ENCODE measurements at places on chromosomes 11 and 22. TPM values are rescaled to one million over a fixed set of nuclear protein-coding genes. Genes with fewer than 3 reads are reported as not detected.

The GALNT18 gene
- 68.0 TPM for total RNA-seq

The BRSK2 gene
- 0.51 TPM for total RNA-seq

The FRMD8 gene
- total RNA-seq = 18.5 TPM

The PAFAH1B2 gene
- 73.1 TPM for total RNA-seq

The LGALS12 gene
- total RNA-seq = 0.43 TPM

- no peaks in the 10 kb centered on the region for H3K27me3 ChIP-seq
- H3K27ac ChIP-seq = no peak overlapping the region
- DNase-seq = no peak
These were observed 82.3 kb upstream of the PHOX2A start for GRCh38 chr11:72326151-72326848.

DNA sequence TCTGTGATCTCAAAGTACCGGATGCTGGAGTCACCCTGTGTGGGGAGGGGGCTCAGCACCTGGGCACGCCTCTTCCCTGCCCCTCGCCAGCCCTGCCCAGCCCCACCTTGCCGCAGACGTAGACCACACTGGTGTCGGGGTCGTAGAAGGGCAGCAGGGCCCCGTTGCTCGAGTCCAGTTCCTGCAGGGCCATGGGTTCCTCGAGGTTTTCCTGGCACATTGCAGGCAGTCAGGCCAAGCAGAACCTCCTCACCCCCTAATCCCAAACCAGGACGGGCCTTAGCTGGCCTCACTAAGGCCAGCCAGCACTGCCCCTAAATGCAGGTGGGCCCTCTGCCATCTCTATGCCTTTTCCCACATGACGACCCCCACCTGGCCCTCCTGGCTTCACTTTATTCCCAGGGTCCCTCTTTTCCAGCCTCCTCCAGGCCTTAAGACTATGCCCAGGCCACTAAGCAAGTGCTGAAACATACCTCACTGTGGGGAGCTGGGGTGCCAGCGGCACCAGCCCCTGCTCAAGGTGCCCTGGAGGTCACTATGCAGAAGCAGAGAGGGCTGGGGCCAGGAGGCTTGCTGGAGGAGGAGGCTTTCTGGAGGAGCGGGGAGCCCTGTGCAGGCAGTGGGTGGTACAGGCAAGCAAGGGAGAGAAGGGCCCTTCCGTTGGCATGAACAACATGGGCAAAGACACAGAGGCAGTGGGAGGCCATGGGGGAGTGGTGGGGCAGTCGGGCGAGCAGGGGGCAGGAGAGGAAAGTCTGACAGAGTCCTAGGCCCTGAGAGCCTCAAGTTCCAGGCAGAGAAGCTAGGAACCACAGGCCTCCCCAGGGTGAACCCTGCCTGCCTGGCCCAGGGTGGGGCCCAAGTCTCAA is 2.8 kb downstream of the CORO1B start:
- no peaks in the 10 kb centered on the region for H3K27me3 ChIP-seq
- no peak overlapping the region for H3K4me3 ChIP-seq
- H3K4me1 ChIP-seq = peaks cover 4% of the 10 kb centered on the region
- DNase-seq = no peak
- peak overlapping the region; percentile 17 for H3K27ac ChIP-seq
- H3K36me3 ChIP-seq = peaks cover 48% of the 10 kb centered on the region

DNA sequence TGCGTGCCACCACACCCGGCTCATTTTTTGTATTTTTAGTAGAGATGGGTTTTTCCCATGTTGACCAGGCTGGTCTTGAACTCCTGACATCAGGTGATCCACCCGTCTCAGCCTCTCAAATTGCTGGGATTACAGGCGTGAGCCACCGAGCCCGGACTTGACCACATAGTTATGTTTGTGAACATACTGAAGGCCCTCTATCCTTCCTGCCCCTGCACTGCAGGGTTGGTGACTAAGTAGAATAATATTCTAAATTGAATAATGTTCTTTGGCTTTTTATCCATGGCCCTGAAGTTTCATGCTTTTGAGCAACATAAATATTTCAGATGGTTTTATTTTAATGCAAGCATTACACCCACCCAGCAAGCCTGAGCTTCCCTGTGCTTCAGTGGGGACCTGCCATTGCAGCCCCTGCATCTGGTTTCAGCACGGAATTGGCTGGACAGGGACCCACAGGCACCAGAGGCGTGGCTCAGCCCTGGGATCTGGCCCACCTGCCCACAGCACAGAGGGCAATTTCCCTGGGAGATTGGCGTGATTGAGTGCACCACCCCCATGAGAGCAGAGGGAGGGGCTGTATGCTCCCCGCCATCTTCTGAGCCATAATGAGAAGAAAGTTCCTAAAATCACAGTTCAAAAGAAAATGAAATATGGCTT is 460.5 kb downstream of the BRD1 start:
- H3K4me1 ChIP-seq = no peaks in the 10 kb centered on the region
- no peaks in the 10 kb centered on the region for H3K36me3 ChIP-seq
- H3K4me3 ChIP-seq = no peak overlapping the region
- no peak for DNase-seq

GRCh38 chr22:44192816-44193534 is 12.2 kb downstream of the PARVG start:
- H3K27ac ChIP-seq = no peak overlapping the region
- no peak overlapping the region for H3K4me3 ChIP-seq
- no peaks in the 10 kb centered on the region for H3K4me1 ChIP-seq
- H3K36me3 ChIP-seq = no peaks in the 10 kb centered on the region
- DNase-seq = no peak
- H3K27me3 ChIP-seq = peaks cover 7% of the 10 kb centered on the region

- no peak for DNase-seq
- no peaks in the 10 kb centered on the region for H3K4me1 ChIP-seq
- no peak overlapping the region for H3K27ac ChIP-seq
- H3K36me3 ChIP-seq = no peaks in the 10 kb centered on the region
These were observed 37.8 kb downstream of the PRR5L start for GRCh38 chr11:36333897-36334296.

DNA sequence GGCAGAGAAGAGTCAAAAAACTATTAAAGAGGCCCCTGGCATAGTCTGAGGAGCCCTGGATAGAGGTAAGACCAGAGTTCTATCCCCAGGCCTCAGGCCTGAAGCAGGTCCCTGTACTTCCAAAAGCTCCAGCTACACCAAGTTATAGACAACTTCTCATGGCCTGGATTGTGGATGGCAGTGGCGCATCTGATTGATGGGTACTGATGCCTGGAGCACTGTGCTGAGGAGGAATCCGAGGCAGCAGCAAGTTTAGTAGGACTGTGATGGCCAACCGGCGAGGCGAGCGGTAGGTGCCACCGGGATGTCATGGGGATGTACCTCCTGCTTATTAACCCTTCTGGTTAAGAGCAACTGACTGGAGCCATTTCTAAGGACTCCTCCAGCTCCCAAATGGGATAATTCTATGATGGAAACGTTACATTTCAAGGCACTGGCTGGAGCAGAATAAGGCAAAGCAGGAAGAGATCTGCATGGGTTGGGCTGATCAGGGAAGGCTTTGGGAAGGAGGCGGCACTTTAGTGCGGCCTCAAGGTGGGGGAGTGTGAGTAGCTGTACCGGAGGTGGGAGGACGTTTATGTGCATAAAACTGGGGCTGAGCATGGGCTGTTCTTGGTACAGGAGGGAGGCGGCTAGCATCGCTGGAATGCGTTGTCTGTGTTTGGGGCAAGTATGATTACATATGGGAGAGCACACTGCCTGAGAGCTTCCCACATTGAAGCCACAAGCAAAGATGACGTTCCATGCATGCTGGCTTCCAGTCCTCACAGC is 24.2 kb upstream of the JAM3 start:
- no peak for DNase-seq
- H3K27me3 ChIP-seq = peaks cover 19% of the 10 kb centered on the region
- no peak overlapping the region for H3K4me3 ChIP-seq
- H3K4me1 ChIP-seq = no peaks in the 10 kb centered on the region
- no peak overlapping the region for H3K27ac ChIP-seq
- H3K36me3 ChIP-seq = no peaks in the 10 kb centered on the region

- H3K4me1 ChIP-seq = peaks cover 10% of the 10 kb centered on the region
- no peaks in the 10 kb centered on the region for H3K27me3 ChIP-seq
- no peak overlapping the region for H3K27ac ChIP-seq
- no peaks in the 10 kb centered on the region for H3K36me3 ChIP-seq
- no peak for DNase-seq
These were observed 549.2 kb downstream of the MIAT start for GRCh38 chr22:27206374-27207133.

GRCh38 chr11:113401718-113402117 is 14.1 kb downstream of the ANKK1 start:
- peak; percentile 76 for DNase-seq
- no peaks in the 10 kb centered on the region for H3K4me1 ChIP-seq
- H3K27ac ChIP-seq = no peak overlapping the region
- H3K4me3 ChIP-seq = no peak overlapping the region
- no peaks in the 10 kb centered on the region for H3K27me3 ChIP-seq

- no peak for DNase-seq
- no peaks in the 10 kb centered on the region for H3K36me3 ChIP-seq
- no peak overlapping the region for H3K4me3 ChIP-seq
- no peaks in the 10 kb centered on the region for H3K27me3 ChIP-seq
- H3K4me1 ChIP-seq = peaks cover 27% of the 10 kb centered on the region
- no peak overlapping the region for H3K27ac ChIP-seq
These were observed 132.5 kb downstream of the CACNA1I start for GRCh38 chr22:39703091-39703490.

- no peaks in the 10 kb centered on the region for H3K36me3 ChIP-seq
- H3K27ac ChIP-seq = peak within 1 kb of the TSS; percentile 100
- DNase-seq = peak; percentile 95
These were observed at the start of gene NEAT1 for GRCh38 chr11:65422633-65423515. Gene NEAT1 (plus strand): TSS chr11:65422798.

- H3K27ac ChIP-seq = no peak overlapping the region
- H3K27me3 ChIP-seq = no peaks in the 10 kb centered on the region
- peaks cover 28% of the 10 kb centered on the region for H3K4me1 ChIP-seq
- H3K36me3 ChIP-seq = no peaks in the 10 kb centered on the region
- DNase-seq = peak; percentile 13
These were observed 14.5 kb downstream of the MYEOV start for GRCh38 chr11:69308491-69308911.

All from lung (tissue), 17 donors.